Activated CD4-positive, alpha-beta T cell treated with anti-CD3 and anti-CD28 coated beads, Interleukin-2, amount 50 U/mL, for 24 hours (primary cell): ENCODE measurements at places on chromosomes 1 and 21.

- DNase-seq, result no peak
Measured at GRCh38 chr1:236998546-236998945, 5.7 kb downstream of the MT1HL1 start.

- DNase-seq, result no peak
Measured at GRCh38 chr1:10779841-10780240, 16.6 kb downstream of the CASZ1 start.

GRCh38 chr21:32096411-32096810, 182.4 kb downstream of the MIS18A start:
- DNase-seq, result no peak

DNA sequence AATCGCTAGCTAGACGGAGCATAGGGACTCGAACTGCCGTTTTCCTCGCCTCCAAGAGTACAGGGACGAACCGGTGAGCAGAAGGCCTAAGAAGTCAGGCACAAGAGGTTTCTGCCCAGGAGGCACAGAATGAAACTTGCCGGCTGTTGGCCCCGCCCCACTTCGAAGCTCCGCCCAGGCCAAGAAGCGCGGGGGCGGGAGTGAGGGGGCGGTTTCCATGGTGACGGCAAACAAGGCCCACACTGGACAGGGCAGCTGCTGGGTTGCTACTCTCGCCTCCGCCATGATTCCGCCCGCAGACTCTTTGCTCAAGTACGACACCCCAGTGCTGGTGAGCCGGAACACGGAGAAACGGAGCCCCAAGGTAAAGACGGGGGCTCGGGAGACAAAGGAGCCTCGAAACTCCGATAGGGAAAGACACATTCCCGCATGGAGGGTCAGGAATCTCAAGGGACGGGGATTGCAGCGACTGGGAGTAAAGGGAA, at the start of gene DNALI1:
TSS of gene DNALI1 (plus strand) at position 229 of the 485 bp plus-strand sequence. CDS start at position 284, 55 bp downstream.
- no peak for DNase-seq

GRCh38 chr1:115458426-115459114, 120.5 kb upstream of the NGF start:
- no peak for DNase-seq
